ENCODE measurements at places on chromosomes 11 and 22.

DNA sequence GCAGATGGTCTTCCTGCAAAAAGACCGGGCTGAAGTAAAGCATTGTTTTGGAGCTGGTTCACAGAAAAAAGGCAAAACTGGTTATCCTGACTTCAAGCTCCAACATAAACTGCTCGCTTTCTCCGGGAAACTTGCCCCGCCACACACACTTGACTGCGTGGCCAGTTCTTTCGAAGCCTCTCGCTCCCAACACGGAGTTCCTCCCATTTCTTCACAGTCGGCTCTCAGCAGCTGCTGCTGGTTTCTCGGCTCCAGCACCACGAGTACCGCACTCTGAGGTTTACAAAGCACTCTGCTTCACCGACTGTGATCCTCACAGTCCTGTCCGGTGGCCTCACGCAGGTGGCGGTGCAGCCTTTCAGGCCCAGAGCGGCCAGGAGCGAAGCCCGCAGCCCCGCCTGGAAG is 264 bp downstream of the CHEK1 start:
- no peak for DNase-seq

GRCh38 chr11:70297341-70297740 is 26.9 kb downstream of the PPFIA1 start:
- DNase-seq: no peak

DNA sequence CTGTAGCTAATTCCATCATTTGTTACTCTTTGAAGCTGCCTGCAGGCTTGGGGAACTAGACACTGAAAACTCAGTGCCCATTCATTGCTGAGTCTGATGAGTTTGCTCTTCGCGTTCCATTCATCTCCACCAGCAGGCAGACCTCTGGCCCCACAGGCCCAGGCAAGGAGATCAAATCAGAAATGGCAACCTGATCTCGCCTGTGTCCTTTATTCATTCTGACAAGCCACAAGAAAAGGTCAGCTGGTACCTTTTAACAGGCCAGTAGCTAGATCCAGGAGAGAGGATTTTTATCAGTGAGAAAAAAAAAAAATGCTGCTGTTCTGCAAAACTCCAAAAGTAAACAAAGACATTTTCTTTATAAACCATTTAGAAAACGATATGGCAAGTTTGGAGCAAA is 742.5 kb downstream of the ETS1 start:
- no peak for DNase-seq

DNA sequence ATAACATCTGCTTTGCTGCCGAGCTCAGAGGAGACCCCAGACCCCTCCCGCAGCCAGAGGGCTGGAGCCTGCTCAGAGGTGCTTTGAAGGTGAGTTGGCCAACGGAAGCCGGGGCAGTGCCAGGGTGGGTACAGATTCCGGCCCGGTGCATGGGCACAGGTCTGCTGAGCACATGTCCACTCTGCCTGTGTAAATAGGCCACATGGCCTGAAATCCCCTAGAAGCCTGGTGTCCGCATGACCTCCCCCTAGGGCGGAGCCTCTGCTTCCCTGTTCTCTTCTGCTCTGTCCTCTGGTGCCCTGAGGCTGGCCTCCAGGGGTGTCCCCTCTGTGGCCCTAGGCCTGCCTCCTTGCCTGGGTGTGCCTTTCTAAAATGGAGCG is 19.6 kb upstream of the TXNRD2 start:
- DNase-seq: no peak

GRCh38 chr11:3626250-3626960 is 15.4 kb downstream of the ART5 start:
- no peak for DNase-seq

DNA sequence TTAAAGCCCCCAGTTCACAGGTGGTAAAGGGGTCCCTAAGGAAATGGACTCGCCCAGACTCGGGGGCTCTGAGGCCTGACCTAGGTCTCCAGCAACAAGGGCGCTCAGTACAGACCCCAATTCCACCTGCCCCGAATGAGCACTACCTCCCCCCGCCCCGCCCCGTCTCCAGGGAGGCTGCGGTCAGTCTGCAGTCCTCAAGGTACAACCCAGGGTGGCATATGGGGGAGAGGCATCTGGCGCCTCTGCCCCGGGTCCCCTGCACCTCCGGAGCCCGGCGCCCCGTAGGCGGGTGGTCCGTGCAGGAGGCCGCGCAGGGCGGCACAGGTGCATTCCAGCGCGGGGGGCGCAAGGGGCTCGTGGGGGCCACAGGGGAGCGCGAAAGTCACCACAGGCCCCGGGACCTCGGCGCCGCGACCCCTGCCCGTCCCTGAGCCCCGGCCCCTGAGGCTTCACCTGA is 361 bp downstream of the CTSD start:
- DNase-seq: no peak

DNA sequence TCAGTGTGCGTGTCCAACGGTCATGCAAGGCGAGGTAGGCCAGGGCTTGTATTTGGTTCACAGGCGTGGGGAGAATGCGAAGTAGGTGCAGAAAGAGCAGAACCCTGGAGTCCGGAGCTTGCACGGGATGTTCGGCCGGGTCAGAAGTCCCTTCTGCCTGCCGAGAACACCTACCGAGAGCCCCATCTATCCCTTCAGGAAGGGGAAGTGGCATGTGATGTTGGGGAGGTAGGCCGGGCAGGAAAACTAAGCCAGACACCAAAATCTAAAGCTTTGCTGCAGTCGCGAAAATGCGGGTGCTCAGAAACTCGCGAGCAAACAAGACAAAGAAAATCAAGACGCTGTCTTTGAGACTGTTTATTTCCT is 435 bp upstream of the TAF6L start:
- DNase-seq: no peak

GRCh38 chr11:12110714-12111548 is 541 bp downstream of the MICAL2 start:
- peak; percentile 54 for DNase-seq

- DNase-seq: peak; percentile 94
These were observed 17.8 kb downstream of the MYO18B start for GRCh38 chr22:25759825-25760231.

DNA sequence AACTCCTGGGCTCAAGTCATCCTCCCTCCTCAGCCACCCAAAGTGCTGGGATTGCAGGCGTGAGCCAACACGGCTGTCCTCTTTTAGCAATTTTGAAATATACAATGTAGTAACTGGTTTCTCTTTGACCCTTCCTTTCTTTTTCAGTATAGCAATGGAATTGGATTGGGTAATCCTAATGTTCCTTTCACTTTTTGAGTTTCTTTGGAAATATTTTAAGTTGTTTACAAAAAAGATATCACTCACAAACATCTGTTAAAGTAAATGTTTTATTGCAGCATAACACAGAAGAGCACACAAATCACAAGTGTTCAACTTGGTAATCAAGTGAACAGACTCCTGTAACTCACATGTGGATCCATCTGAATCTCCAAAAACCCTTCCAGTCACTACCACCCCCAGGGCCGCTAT is 44.6 kb upstream of the EP300 start:
- no peak for DNase-seq

GRCh38 chr11:30206249-30206996 is 24.4 kb upstream of the FSHB start:
- no peak for DNase-seq

- no peak for DNase-seq
These were observed 9.0 kb upstream of the JAML start for GRCh38 chr11:118233850-118234249.

- DNase-seq: peak; percentile 37
These were observed 540 bp downstream of the PPARA start for GRCh38 chr22:46150655-46151477.

GRCh38 chr11:3108183-3108721 is 51.0 kb upstream of the CARS1 start:
- no peak for DNase-seq

GRCh38 chr22:49052023-49052538 is 775.6 kb downstream of the BRD1 start:
- no peak for DNase-seq

DNA sequence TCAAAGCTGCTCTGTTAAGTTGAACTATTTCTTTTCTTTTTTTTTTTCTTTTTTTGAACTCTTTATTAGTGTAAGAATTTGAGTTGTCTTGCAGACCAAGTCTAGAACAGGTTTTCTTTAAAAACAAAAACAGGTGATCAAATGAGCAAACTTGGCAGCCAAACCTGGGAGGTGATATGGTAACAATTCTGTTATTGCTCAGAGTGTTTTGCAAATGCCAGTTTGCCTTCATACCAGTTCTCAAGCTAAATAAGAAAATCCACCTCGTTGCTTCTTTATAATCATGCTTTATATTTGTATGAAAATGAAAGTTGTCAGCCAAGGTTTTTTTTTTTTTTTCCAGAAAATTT is 76.9 kb downstream of the DEPDC5 start:
- no peak for DNase-seq

GRCh38 chr11:61532134-61533038 is 23.8 kb downstream of the LRRC10B start:
- no peak for DNase-seq

- no peak for DNase-seq
These were observed 7.5 kb downstream of the HMBS start for GRCh38 chr11:119091966-119092879.

- DNase-seq: no peak
These were observed 18.5 kb downstream of the MYH9 start for GRCh38 chr22:36369004-36369921.

DNA sequence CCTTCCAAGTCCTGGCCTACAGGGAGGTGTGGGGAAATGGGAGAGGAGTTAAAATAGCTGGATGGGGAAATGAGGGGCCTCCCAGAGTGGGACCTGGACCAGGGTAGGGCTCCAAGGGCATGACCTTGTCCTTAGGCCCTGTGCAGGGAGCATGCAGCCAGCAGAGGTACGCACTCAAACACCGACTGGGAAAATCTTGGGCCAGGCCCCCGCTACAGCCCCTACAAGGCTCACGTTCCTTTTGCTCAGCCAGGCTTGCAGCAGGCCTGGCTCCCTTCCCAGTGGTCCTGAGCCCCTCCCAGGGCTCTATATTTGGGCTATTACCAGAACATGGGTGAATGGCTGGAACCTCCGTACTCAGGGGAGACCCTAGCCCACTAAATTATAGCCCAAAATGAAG is 31.3 kb downstream of the LMO1 start:
- no peak for DNase-seq

DNA sequence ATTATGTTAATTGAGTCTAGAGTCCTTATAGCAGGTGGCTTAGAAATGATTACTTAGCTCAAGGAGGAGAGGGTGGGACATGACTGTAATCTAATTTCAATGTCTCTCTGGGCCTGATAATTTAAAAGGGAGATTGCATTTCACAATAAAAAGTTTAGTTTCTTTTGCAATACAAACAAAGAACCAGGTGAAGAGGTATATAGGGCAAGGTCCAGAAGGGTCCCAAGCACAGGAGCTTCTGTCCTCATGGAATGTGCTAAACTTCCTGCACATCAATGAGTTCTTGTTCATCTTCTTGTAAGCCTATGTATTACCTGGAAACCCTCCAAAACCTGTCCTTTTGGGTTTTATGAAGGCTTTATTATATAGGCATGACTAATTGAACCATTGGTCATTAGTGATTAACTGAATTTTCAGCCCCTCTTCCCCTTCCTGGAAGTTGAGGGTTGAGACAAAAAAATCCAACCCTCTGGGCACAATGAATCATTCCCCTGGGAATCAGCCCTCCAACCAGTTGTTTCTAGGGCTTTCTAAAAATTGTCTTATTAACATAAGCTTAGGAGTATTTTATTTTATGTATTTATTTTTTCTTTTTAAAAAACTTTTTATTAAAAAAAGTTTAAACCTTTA is 37.6 kb downstream of the MS4A2 start:
- no peak for DNase-seq

DNA sequence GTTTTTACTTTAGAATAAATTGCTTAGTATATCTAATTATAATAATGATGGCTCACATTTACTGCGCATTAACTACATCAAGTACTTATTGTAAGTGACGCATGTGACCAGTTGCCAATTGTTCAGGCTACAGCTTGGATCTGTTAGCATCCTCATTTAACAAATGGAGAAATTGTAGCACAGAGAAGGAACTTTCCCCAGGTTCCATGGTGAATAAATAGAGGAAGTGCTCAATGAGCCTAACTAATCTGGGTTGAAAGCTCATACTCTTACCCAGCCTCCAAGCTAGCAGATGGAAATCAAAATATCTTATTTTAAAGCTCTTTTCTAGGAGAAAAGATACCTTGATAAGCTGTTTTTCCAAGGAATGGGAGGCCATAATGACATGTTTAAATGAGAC is 19.8 kb downstream of the MMP27 start:
- no peak for DNase-seq

DNA sequence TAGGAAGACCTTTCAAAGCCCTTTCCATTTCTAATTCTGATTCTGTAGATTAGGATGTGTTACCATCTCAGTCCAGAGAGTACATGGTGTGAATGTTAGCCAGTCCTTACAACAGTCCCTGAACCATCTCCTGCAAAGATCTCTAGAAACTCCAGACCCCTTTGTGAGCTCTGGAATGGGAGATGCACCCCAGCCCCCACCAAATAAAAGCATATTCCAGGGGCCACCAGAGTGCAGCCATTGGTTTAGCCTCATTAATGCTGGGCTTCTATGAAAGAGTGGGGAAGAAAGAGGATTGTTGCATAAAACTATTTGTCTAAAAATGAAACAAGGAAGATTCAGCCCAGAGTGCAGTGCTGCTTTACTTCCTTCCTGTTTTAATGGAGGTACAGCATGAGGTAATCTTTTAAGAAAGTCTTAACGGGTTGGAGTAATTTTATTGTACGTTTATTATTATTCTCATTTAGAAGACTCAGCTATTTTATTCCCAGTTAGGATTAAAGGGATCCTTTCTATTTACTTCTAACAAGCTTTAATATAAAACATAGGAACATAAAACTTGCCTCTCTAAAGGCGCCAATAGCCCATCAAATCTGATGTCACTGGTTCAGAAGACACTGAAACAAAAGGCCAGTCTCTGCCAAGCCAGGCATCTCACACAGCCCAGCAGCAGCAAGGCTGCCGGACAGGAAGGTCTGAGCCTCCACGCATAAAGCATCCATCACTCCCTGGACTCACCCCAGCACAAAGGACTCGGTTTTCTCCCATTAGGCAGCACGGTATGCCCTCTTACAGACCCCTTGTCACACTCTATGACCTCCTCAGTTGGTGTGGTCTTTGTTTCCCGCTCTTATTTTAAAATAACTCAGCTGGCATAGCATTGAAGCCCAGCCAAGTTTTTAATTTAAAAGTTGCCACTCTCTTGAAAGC is 203.9 kb upstream of the BLID start:
- DNase-seq: no peak

- DNase-seq: no peak
These were observed 690 bp downstream of the CKAP5 start for GRCh38 chr11:46845440-46845739.

- no peak for DNase-seq
These were observed 13.1 kb upstream of the GRK3 start for GRCh38 chr22:25551396-25551795.

- peak; percentile 92 for DNase-seq
These were observed 19.9 kb downstream of the MMP10 start for GRCh38 chr11:102760344-102761035.

DNA sequence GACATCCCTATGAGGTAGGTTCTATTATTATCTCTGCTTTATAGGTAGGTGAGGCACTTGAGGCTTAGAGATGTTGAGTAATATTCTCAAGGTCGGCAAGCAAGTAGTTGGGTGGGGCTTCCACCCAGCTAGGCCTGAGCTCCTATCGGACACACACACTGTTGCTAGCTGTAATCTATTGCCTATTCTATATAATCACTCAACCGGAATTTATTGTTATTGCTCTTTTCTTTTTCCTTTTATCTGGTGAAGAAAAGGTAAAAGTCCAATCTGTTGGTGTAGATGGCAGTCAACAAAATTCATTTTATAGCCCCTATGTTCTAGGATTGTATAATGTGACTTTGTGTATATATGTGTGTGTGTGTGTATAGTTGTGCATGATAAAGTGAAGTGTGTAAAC is 3.4 kb downstream of the OR9Q2 start:
- DNase-seq: no peak

- peak; percentile 4 for DNase-seq
These were observed 53.0 kb downstream of the LARGE1 start for GRCh38 chr22:33867118-33867866.

GRCh38 chr11:2483426-2483825 is 38.6 kb downstream of the KCNQ1 start:
- DNase-seq: no peak

Measured in foreskin fibroblast (primary cell).